ENCODE measurements at places on chromosomes 16 and 17.

- no peak overlapping the region for H3K4me3 ChIP-seq
- no peaks in the 10 kb centered on the region for H3K36me3 ChIP-seq
- no peaks in the 10 kb centered on the region for H3K4me1 ChIP-seq
- H3K27ac ChIP-seq = no peak overlapping the region
- no peak for DNase-seq
Measured at GRCh38 chr17:60947100-60947499, 269.4 kb downstream of the BCAS3 start.

DNA sequence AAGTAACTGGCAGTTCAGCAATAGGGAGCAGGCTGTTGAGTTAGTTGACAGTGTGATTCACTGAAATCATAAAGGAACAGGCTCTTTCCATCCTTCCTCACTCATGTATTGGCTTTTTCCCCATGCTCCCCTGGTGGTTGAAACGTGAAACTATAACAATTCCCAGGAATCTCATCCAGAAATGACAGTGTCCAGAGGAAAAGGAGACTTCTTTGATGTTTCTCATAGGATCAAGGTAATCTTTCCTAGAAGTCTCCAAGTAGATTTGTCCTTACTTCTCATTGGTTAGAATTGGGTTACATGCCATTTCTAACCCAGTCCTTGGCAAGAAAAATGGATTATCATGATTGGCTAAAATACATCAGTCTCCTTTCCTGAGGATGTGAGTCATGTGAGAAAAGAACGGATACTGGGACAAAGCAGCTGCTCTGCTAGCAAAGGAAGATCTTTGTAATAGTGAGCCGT is 14.4 kb downstream of the TTC19 start:
- no peak for DNase-seq
- no peaks in the 10 kb centered on the region for H3K4me1 ChIP-seq
- no peaks in the 10 kb centered on the region for H3K27me3 ChIP-seq
- no peaks in the 10 kb centered on the region for H3K36me3 ChIP-seq
- H3K4me3 ChIP-seq = no peak overlapping the region

DNA sequence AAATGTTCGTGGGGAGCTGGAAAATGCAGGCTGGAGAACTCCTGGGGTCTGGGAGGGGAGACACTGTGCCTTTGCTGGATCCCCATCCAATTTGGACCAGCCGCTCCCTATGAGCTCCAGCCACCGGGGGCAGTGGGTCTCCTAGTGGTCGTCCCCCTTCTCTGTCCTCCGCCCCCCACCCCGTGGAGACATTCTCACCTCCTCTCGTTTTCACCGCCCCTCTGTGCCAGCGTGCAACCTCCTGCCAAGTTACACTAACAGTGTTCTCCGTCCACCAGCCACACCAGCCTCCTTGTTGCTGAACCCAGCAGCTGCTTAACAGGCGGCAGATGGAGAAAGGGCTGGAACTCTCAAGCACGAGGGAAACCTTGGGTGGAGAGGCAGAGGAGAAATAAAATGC is 67.4 kb upstream of the SOX9 start:
- H3K4me1 ChIP-seq = no peaks in the 10 kb centered on the region
- H3K4me3 ChIP-seq = no peak overlapping the region
- no peak overlapping the region for H3K27ac ChIP-seq
- no peaks in the 10 kb centered on the region for H3K36me3 ChIP-seq
- DNase-seq = no peak
- peaks cover 22% of the 10 kb centered on the region for H3K27me3 ChIP-seq

DNA sequence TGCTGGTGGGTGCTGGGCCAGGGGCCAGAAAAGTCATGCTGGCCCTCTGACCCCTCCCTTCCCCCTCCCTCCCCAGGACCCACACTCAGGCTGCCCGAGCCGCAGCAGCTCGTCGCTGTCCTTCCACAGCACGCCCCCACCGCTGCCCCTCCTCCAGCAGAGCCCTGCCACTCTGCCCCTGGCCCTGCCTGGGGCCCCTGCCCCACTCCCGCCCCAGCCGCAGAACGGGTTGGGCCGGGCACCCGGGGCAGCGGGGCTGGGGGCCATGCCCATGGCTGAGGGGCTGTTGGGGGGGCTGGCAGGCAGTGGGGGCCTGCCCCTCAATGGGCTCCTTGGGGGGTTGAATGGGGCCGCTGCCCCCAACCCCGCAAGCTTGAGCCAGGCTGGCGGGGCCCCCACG is 8.3 kb upstream of the CISD3 start:
- no peak overlapping the region for H3K4me3 ChIP-seq
- H3K27ac ChIP-seq = no peak overlapping the region
- no peak for DNase-seq

GRCh38 chr16:19696328-19696727 is 21.7 kb downstream of the KNOP1 start:
- no peak overlapping the region for H3K4me3 ChIP-seq
- peaks cover 68% of the 10 kb centered on the region for H3K36me3 ChIP-seq
- H3K4me1 ChIP-seq = peaks cover 41% of the 10 kb centered on the region
- peak overlapping the region; percentile 83 for H3K27ac ChIP-seq
- H3K27me3 ChIP-seq = no peaks in the 10 kb centered on the region
- peak; percentile 81 for DNase-seq

DNA sequence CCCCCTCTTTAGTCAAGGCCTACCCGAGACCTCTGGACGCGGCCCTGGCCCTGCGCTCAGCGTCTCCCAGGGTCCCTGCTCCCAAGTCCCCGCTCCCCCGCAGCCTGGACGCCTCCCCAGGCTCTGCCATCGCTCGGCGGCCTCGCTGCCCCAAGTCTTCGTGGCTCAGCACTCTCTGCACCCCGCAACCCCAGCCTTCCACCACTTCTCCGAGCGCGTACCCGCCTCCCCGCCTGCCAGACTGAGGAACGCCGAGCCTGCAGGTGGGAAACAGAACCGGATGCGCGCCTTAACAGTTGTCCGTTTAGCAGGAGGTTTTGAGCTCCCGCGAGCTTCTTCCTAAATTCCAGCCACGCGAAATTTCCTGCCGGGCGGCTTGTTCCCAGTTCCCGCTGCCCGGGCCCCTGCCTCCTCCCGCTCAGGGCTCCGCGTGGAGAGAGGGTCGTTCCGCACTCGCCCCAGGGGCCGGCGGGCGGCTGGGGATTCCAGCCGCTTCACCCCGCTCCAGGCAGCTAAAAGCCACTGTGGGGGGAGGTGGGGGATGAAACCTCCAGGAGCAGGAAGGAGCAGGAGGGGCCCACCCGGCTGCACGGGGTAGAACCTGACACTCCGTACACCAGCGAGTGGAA is 87.7 kb downstream of the KCNJ12 start:
- H3K36me3 ChIP-seq = no peaks in the 10 kb centered on the region
- DNase-seq = no peak
- H3K27me3 ChIP-seq = no peaks in the 10 kb centered on the region

GRCh38 chr16:66426112-66427035 is 721 bp upstream of the BEAN1 start:
- no peaks in the 10 kb centered on the region for H3K36me3 ChIP-seq
- peak overlapping the region; percentile 23 for H3K4me3 ChIP-seq
- DNase-seq = no peak
- no peak overlapping the region for H3K27ac ChIP-seq
- peaks cover 3% of the 10 kb centered on the region for H3K27me3 ChIP-seq

- H3K36me3 ChIP-seq = no peaks in the 10 kb centered on the region
- no peaks in the 10 kb centered on the region for H3K4me1 ChIP-seq
- H3K27ac ChIP-seq = no peak overlapping the region
- DNase-seq = no peak
Measured at GRCh38 chr17:55549140-55549539, 37.9 kb upstream of the SMIM36 start.
